Activated T-cell treated with anti-CD3 and anti-CD28 coated beads for 4 hours (primary cell): ENCODE measurements at places on chromosomes 16 and 17.

DNA sequence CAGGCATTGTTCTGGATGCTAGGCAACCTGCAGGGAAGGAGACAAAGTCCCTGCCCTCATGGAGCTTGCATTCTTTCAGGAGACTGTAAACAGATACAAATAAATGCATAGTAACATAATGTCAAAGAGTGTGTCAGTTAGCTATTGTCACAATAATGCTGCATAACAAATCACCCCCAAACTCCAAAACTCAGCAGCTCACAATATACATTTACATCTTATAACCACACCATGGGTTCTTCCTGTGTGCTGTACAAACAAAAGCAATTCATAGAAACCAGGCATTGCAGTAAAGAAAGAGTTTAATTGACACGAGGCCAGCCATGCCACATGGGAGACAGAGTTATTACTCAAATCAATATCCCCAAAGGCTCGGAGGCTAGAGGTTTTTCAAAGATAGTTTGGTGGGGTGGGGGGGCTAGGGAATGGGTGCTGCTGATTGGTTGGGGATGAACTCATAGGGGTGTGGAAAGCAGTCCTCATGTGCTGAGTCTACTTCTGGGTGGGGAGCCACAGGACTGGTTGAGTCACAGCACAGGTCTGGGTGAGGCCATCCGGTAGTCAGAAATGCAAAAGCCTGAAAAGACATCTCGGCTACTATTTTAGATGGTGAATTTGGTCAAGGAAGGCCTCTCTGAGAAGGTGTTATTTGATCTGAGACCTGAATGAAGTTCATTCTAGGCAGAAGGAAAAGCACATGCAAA is 79.0 kb downstream of the GPRC5B start:
- no peak for DNase-seq

- no peak for DNase-seq
These were observed 61.4 kb downstream of the ZNF18 start for GRCh38 chr17:11935734-11936406.

GRCh38 chr17:51257150-51258081 is 2.4 kb downstream of the MBTD1 start:
- DNase-seq, result no peak

DNA sequence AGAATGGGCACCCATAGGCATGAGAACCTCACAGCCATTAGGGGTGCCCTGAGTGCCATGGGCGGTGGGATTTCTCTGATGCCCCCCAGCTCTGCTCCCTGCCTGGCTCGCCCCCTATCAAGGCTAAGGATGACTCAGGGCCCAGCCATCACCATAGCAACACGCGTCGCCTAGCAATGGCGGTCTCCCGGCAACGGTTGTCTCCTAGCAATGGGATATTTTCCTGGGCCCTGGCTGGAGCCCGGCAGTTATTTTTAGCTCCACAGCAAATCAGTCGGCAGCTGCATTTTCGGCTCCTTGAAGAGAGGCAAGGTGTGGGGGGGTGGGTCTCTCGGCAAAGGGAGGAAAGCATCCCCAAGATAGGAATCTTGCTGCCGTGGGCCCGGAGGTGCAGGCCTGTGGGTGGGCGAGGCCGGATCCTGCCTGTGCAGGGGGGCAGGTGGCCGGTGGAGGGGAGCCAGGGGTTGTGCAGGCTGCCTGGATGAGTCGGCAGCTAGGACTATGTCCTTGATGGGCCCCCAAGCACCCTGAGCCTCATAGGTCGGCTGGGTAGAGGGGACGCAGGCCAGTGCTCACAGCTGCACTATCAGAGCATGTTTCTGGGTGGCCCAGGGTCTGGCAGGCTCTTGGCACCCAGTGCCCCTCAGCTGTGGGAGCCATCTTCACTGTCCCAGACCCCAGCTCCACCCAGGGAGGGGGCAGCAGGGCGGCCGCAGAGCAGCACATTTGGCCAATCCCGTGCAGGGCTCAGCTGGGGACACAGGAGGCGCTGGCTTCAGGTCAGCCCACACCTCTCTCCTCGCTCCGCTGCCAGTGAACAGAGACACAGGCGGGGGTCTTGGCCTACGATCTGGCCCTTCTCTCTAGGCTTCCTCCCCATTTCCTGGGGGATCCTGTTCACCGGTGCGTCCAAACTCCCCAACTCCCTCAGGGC is 4.2 kb upstream of the FBXL16 start:
- no peak for DNase-seq

- DNase-seq, result no peak
These were observed 60.5 kb downstream of the CREBBP start for GRCh38 chr16:3819746-3820724.

GRCh38 chr17:42118545-42118944 is 2.6 kb downstream of the KAT2A start:
- DNase-seq, result peak; percentile 33

GRCh38 chr17:40953881-40954280 is 12.9 kb downstream of the KRT39 start:
- no peak for DNase-seq

- DNase-seq, result peak; percentile 75
These were observed at the start of gene SCPEP1 for GRCh38 chr17:56977673-56978395. Gene SCPEP1 (plus strand): TSS chr17:56978131. CDS start chr17:56978160, 29 bp downstream.

GRCh38 chr16:52573365-52574299 is 26.7 kb upstream of the TOX3 start:
- no peak for DNase-seq
